ENCODE measurements at places on chromosomes 4 and X.

DNA sequence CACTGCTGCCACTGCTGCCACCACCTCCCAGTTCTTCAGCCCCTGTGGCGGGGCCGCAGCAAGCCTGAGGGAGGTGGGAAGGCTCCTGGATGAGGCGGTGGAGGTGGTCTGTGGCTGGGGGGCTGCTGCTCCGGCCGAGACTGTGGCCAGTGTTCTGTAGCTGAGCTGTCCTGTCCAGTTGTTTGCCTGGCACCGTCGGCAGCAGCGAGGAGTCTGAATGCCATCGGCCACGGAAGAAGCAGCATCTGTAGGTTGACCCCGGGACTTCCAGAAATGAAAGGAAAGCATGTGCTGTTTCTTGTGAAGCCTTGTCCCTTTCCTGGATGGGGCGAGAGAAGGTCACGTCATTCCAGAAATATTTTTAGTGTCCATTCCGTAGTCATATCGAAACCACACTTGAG is 3.3 kb downstream of the C4orf54 start:
- DNase-seq: peak; percentile 24

DNA sequence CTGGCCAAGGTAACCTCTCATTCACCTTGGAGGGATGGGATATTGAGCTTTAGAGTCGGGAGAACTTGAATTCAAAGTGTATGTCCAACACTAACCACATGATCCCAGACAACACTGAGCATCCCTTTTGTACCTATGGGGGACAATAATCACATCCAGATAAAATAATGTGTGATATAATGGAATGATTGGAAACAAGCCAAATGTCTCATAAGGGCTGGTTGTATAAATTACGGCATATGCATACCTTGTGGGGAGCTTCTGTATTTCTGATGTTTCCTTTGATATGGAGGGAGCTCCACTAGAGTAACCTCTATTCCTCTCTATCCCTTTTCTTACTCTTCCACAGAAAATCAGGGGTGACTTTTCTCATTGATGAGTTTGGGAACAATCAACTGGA is 40.7 kb upstream of the LDB2 start:
- DNase-seq: no peak

GRCh38 chrX:106987488-106987887 is 12.5 kb downstream of the MORC4 start:
- DNase-seq: no peak

- no peak for DNase-seq
Observed at GRCh38 chr4:129453524-129454200, 357.7 kb downstream of the C4orf33 start.

DNA sequence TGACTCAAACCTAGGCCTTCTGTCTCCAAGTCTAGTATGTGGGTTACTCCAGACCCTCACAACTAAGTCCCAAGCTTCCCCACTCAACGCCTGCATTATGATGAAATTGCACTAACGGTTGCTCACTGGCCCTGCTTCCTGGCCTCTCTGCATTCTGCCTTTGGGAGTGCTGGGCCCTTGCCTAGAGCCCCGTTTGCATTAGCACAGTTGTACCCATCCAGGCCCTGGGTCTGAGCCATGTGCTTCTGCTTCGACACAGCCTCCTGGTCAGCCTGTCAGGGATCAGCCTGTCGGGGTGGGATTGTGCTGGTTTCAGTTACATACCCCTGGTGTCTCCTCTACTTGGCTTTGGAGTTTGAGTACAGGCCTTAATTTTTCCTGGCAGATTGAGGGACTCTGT is 58.4 kb downstream of the DCUN1D4 start:
- DNase-seq: no peak

GRCh38 chrX:136768469-136769084 is 12.2 kb downstream of the ARHGEF6 start:
- no peak for DNase-seq

- no peak for DNase-seq
Observed at GRCh38 chr4:8745826-8746225, 125.8 kb downstream of the HMX1 start.

DNA sequence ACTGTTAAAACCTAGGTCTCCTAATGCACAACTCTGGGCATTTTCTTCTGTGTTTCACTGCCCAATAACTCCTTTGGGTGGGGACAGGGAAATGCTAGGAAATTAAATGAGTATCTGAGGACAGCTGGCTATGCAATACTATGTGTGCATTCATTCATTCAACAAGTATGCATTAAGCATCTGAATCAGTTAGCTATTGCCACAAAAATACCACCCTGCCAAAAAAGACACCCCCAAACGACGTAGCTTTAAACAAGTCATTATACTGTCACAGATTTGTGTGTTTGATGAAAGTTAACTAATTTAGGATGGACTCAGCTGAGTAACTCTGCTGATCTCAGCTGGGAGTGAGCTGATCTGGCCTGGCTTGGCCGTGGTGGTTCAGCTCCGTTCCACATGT is 29.8 kb upstream of the PTCHD1 start:
- no peak for DNase-seq

DNA sequence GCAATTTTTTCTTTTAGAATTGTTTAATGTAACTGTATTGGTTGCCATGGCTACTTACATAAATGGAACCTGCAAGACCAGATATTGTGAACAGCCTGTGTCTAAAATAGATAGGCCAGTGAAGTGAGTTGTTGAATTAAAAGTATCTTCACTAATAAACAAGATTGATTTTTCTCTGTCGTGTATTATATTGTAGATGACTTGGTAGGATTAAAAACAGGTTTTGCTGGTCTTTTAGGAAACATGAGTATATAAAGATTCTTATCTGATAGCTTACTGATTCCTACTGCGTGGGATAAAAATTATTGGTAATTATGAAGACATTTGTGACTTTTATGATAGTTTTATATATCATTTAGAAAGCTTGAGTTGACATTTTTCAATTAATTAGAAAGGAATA is 162.1 kb downstream of the KDM6A start:
- no peak for DNase-seq

DNA sequence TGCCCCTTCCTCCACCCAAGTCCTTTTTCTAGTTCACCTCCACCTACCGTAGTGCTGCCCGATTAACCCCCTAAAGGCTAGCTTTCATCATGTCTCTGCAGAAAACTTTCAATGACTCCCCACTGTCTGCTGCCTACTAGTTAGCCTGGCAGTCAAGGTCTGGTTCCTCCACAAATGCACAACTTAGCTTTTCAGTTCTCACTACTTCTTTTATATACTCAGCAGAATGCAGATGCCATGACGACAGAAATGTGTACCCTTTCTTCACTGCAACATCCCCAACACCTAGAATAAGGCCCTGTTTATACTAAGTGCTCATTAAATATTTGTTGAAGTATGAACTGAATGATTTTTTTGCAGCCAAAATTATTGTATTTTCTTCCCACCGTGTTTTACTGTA is 30.9 kb upstream of the RASGEF1B start:
- DNase-seq: no peak

DNA sequence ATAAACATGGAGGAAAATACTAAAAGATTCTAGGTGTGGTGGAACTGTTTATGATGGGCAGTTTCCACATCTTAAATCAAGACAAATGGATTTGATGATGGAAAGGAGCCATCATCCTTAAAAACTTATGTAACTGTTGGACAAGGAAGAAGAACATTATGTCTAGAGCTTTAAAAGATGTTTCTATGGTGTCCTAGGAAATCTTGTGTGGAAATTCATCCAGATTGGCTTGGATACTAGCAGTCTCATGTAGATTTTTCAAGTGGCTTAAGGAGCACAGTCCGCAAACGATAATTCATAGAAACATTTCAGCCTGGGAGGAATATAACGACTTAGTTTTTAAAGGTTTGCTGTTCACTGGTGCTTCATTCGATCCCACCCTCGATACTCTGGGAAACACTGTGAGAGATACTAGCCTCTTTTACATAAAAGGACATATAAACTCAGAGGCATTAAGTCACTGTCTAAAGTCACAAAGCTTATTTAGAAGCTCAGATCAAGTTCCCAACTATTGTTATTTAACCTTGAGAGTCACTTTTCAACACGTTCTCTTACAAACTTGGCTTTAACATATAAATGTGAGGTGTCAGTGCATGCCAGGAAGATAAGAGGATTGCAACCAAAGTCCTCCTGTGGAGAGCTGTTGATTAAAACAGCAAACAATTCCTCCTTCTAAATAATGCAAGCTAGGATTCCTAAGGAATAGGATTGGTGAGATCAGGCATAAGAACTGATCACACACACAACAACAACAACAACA is 135.7 kb upstream of the SCML1 start:
- no peak for DNase-seq

DNA sequence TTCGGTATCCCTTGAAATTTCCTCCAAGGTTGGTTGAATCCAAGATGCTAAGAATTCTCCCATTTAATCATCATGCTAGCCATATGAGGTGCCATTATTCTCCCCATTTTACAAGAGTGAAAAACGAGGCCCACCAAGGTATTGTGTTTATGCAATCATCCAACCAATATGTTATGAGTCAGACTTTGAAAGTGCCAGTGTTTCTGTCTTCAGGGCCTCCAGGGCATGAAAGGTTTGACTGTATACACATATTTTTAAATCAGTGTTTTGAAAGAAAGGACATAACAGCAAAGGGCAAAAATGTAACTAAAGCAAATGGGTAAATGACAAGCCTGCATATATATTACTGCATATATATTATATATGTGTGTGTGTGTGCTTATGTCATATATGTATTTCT is 541.2 kb upstream of the SMIM31 start:
- DNase-seq: no peak

DNA sequence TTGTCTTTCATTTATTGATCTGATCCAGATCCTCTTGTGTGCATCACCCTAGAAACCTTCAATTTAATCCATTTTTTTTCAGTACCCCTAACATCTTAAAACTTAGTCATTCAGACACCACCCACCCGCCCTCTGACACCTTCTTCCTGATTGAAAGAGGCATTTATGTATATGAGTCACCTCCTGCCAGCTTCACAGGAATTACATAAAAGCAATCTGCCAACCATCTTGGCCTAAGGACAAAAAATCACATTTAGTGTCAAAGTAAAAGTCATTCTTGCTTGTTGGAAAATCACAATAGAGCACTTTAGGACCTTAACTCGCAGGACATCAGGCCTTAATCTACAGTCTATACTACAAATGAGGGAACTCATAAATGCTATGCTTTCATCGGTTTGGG is 52.1 kb downstream of the NDST3 start:
- DNase-seq: peak; percentile 5

DNA sequence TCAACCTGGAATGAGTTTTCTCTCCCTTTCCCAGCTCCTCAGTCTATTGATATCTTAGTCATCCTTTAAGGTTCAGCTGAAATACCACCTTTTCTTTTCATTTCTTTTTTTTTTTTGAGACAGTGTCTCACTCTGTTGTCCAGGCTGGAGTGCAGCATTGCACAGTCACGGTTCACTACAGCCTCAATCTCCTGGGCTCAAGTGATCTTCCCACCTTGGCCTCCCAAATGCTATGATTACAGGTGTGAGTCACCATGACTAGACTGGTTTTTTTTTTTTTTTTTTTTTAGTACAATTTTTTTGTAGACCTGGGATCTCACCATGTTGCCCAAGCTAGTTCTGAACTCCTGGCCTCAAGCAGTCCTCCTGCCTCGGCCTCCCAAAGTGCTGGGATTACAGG is 28.9 kb downstream of the AFF1 start:
- DNase-seq: no peak

GRCh38 chr4:72969976-72970375 is 99.5 kb downstream of the COX18 start:
- DNase-seq: no peak

DNA sequence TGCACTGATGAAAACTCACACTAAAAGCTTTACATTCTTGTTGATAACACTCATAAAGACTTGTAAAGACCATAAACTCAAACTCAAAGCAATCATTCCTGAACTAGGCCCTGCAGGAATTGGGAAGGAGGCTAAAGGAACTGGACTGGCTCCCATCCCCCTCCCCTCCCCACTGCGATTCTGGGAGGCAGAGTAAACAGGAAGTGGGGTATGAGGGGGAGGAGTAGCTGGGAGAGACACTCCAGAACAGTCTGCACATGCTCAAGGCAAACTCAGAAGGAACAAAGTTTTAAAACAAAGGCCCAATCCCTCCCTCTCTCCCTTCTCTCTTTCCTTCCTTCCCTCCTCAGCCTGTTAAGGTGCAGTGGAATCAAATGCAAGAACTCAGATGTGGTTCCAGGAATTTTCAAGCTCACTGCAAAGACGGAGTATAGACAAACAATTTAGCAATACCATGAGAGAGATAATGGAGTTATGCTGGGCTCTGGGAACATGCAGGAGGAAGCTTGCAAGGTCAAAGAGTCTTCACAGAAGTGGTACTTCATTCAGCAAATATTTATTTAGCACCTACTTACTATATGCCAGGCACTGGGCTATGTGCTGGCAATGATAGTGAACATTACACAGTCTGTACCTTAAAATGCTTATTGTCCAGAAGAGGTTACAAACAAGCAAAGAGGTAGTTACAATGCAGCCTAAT is 15.9 kb downstream of the MID1IP1 start:
- no peak for DNase-seq

DNA sequence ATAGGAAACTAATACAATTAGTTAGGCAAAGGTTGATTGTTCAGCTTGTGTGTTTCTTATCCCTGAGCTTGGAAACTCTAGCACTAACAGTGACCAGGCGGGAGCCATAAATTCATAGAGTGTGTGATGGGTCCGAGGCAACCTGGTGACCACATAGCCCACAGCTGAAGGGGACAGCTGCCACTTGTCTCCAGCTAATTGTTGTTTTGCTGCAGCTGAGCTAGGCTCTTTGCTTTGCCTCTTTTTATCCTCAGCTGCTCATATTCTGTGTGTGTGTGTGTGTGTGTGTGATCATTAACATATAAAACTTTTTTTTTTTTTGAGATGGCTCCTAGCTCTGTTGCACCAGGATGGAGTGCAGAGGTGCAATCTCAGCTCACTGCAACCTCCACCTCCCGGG is 53.2 kb downstream of the DOCK11 start:
- no peak for DNase-seq

GRCh38 chr4:97762115-97762512 is 381.2 kb downstream of the STPG2 start:
- DNase-seq: no peak

DNA sequence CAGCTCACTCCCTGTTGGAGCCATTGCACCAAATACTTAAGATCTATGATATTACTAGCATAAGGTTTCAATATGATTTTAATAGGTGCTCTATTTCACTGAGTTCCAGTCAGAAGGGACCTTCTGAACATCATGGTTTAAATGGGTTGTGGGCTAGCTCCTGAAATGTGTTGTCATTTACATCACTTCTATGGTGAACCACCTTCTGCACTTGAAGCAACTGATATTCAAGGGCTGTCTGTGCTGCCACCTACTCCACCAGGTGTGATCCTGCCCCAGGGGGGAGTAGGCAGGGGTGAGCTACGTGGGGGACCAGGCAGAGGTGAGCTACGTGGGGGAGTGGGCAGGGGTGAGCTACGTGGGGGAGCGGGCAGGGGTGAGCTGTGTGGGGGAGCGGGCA is 35.2 kb downstream of the RNF175 start:
- DNase-seq: no peak

DNA sequence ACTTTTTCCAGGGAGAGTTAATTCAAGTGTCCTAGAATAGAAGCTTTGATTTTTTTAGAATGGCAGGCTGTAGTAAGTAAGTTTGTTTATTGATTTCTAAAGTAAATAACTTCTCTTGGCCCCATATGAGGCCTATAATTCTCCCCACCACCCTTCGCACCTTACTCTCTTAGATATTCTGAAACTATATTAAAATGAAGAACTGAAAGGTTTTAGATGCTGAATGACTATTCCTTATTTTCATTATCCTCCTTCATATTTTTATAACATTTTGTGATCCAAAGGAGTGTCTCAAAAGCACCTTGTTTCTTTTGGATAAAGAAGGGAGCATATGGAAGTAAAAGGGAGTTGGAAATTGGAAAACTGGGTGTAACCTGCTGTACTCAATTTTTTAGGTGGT is 70.3 kb downstream of the IRS4 start:
- no peak for DNase-seq

GRCh38 chr4:28256295-28256694 is 1395.7 kb downstream of the STIM2 start:
- DNase-seq: no peak
